Progenitor cell of endocrine pancreas (in vitro differentiated cells): ENCODE measurements at places on chromosomes 2 and 18. TPM values are rescaled to one million over a fixed set of nuclear protein-coding genes. Genes with fewer than 3 reads are reported as not detected.
A peak's percentile ranks its signal among the peaks of the same experiment; 100 is the strongest.

Gene FBXO15
- 2.7 and 4.3 TPM in 2 replicates for total RNA-seq

Gene LIPG
- total RNA-seq: 34.1 and 34.4 TPM in 2 replicates

Gene TRABD2A
- total RNA-seq: 1.4 and 2.0 TPM in 2 replicates

Gene IKZF2
- total RNA-seq: 21.3 and 21.9 TPM in 2 replicates

Gene NDUFAF7
- total RNA-seq: 27.6 and 36.2 TPM in 2 replicates

Gene ATL2
- total RNA-seq: 56.0 and 62.7 TPM in 2 replicates

Gene SERPINB4
- not detected in 2 replicates for total RNA-seq

Gene CNDP1
- total RNA-seq: 0.29 and 0.38 TPM in 2 replicates

Gene QPCT
- 2.7 TPM in 2 replicates for total RNA-seq

Gene SOS1
- total RNA-seq: 68.3 and 77.0 TPM in 2 replicates

Gene CNGA3
- 5.3 and 5.5 TPM in 2 replicates for total RNA-seq

Gene SIGLEC15
- not detected in 2 replicates for total RNA-seq

Gene KCNF1
- total RNA-seq: 0.55 and 0.71 TPM in 2 replicates

DNA sequence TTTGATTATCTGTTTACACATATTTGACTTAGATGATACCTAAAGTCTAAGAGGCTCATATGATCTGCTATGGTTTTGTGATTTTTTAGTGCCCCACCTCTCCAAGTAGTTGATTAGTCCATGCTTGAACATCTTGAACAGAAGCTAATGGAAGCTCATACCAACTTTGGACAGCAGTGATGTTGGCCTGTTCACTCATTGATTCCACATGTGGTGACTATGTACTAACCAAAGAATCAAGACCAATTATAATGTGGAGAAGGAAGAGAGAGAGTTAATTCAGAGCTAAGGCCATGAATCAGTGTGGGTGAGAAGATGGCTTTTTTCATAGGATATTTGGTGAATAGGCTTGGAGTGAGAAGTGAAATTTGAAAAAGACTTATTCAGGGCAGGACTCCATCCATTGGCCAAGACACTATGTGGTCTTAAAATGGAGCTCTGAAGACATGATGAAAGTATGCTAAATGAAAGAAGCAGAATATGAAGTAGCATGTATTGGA is 178.3 kb upstream of the TWIST2 start:
- DNase-seq: no peak

GRCh38 chr2:11342551-11343367 is 1.7 kb downstream of the ROCK2 start:
- DNase-seq: no peak

DNA sequence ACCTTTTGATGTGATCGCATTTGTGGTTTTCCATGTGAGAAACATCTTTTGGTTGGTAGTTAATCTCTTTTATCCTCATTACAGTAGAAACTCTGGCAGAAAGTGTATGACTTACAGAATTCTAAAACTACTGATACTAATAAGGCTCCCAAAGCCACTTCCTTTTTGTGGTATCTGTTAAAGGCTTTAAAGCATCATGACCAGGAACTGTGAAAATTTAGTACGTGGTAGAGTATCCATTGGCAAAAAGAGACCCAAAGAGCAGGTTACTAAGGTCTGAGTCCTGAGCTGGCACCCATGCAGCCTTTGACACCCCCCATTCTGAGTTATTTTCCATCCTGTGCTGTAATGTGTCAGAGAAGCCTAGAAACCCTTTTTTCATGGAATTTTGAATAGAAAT is 94.5 kb downstream of the DPP4 start:
- no peak for DNase-seq

DNA sequence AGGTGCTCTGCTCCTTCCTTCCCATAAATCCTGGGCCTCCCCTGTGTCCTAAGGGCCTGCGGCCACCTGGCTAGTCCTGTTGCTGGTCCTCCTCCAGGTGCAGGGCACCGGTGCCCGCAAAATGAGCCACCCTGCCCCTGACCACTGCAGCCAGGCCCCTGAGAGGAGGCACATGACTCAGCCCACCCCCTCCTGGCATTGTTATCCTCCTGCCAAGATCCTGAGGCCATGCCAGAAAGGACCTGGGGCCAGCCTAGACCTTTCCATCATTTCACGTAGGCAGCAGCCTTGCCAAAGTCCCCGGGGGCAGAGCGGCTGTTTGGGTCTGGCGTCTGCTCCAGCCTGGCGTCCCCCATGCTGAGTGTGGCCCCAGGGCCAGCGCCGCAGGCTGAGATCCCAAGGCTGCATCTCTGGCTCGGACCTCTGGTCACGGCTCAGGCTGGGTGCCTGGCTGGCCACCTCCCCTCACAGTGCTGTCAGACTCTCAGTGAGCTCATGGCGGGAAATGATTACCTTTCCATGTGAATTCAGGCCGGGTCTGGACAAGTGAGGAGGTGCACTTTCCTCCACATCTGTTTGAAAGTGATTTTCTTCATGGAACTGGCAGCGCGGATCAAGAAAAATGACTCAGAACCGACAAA is 81.0 kb downstream of the NDUFA10 start:
- DNase-seq: no peak

- DNase-seq: no peak
Observed at GRCh38 chr2:36140391-36140790, 215.2 kb upstream of the CRIM1 start.

- no peak for DNase-seq
Observed at GRCh38 chr2:10135296-10136089, 13.0 kb downstream of the RRM2 start.

DNA sequence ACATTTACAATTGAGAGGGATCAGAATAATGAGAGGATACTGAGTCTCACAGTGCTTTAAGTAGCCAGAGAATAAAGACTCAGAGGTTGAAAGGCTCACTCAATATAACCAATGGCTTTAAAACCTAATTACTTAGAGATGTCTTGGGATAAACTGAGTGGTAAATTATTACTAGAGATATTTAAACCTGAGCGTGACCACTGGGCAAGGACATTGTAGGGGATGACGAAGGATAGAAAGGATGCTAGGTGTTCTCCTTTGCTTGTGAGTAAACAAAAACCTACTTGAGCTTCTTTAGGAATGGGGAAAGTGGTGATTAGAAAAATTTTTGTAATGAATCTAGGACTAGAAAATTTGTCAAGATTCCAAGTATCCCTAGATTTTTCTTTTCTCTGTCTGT is 12.0 kb upstream of the SLC38A11 start:
- no peak for DNase-seq

DNA sequence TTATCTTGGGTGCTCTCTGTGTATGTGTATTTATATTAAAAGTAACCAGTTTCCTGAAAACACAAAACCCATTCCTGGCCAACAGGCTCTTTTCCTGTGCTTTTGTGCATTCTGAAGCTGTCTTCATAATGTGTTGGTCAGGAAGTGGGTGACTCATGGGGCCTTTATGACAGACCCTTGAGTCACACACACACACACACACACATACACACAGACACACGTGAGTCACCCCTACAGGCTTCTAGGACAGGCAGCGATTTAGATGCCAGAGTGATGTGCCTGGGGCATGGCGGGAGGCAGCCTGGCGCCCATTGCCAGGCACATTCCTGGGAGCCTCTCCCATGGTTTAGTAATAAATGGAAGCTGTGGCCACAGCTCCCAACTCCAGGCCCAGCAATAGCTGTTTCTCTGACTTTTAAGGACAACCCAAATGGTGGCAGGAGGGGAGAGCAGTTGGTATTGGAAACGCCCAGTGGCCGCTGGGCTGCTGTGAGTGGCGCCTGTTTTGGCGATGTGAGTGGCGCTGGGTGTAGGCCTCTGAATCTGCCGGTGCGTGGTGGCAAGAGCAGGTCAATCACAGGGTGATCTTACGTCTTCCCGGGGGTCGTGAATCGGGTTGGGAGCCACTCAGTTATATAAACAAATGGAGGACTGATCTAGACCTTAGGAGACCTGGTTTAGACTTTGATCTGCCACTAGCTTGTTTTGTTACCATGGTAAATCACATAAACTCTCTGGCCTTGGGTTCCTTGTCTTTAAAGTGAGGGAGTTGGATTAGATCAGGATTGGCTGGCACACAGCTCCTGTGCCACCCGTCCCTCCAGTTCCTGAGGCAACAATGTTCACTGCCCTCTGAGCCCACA is 150.7 kb upstream of the DLX2 start:
- DNase-seq: no peak

DNA sequence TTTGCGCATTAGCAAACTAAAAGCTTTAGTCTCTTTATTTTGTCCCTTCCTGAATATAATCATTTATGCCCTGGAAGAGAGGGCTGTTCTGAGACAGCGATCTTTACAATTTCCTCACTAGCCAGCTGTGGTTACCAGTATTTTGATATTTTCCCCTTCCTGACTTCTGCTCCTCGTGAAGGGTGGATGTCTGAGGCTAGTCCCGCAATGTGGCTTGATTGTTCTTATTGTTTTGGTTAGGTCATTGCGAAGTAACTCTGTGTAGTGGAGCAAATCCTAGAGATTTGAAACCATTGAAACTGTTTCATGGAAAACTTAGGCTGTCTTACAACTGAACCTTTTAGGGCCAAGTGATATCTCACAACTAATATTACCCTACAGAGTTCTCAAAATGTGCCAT is 2.4 kb downstream of the MRPL33 start:
- DNase-seq: no peak

GRCh38 chr2:86042256-86043168 is 63.2 kb downstream of the POLR1A start:
- no peak for DNase-seq

- no peak for DNase-seq
Observed at GRCh38 chr18:56935434-56936040, 211.3 kb upstream of the BOD1L2 start.

DNA sequence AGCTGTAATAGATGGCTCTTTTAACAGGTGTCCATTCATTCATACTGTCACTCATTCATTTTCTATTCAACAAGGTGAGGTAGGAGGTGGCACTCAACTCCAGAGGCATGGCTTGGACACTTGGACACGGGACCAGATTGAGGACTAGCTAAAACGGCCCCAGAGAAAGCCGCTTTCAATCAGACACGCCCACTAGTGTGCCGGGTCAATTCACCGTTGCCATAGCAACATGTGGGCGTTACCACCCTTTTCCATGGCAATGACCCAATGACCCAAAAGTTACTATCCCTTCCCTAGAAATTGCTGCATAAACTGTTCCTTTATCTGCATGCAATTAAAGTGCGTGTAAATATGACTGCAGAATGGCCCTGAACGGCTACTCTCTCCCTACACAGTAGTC is 49.2 kb upstream of the LGALSL start:
- DNase-seq: peak; percentile 23

DNA sequence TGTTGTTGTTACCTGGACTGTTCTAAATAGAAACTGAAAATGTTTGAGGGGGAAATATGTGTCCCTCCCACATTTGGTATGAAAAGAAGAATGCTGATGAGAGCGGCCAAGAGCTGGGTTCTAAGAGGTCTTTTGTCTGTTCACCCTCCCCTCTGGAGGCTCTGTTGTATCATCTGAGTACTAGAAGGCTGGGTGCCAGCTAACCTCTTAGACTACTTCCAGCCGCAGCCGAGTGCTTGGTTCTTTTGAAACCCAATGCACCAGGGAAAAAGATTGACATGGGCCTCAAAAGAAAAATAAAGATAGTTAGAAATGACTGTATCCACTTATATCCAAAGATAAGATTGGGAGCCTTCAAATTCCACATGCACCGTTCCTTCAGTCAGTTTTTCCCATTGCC is 255.9 kb downstream of the TXNL1 start:
- no peak for DNase-seq

DNA sequence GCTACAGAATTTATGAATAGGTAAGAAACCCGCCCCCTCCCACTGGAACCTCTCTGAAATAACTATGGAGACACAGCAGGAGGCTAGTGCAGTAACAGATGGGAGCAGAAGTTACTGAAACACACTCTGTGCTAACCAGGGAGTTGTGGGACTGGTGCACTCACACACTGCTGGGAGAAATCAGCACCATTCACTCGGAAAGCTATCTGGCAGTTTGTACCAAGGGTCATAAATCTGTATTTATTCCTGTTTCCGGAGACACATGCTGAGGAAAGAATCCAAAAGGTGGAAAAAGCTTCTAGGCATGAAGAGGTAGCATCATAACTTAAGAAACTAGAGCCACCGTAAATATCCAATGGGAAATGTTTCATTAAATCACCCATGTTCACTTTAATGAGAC is 39.9 kb downstream of the TGFA start:
- DNase-seq: no peak

GRCh38 chr18:75036917-75037688 is 171.8 kb downstream of the PTGR3 start:
- DNase-seq: no peak

DNA sequence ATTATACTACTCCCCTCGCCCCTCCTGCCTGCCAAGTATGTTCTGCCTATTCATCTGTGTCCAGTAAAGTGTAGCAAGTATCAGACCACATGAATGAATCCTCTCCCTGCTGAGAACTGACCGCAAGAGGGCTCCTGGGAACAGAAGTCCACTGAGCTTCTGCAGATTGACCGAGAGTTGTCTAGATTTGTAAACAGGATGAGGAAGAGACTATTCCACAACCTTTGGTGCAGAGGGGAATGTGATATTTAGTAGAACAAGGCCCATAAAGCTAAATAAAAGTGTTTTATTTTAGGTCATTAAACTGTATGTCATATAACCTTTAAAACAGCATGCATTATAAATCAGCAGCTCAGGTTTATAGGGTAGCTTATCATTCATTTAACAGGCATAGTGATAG is 377.0 kb downstream of the DCC start:
- no peak for DNase-seq

DNA sequence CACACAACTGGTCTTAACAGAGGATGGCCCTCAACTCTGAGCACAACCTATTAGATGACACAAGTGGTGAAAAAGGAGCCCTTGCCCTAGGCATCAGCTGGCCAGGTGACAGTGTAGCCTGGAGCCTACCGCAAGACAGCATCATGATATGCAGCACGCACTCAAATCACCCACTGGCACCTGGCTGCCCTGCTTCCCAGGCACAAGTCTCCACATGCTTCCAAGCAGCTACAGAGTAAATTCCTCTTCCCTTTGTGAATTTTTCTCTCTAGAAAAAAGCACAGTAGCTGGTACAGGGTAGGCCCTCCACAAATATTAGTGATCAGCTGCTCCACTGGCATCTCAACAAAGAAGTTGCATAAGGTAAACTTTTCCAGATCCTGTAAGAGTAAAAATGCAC is 6.0 kb downstream of the FBXO15 start:
- no peak for DNase-seq

DNA sequence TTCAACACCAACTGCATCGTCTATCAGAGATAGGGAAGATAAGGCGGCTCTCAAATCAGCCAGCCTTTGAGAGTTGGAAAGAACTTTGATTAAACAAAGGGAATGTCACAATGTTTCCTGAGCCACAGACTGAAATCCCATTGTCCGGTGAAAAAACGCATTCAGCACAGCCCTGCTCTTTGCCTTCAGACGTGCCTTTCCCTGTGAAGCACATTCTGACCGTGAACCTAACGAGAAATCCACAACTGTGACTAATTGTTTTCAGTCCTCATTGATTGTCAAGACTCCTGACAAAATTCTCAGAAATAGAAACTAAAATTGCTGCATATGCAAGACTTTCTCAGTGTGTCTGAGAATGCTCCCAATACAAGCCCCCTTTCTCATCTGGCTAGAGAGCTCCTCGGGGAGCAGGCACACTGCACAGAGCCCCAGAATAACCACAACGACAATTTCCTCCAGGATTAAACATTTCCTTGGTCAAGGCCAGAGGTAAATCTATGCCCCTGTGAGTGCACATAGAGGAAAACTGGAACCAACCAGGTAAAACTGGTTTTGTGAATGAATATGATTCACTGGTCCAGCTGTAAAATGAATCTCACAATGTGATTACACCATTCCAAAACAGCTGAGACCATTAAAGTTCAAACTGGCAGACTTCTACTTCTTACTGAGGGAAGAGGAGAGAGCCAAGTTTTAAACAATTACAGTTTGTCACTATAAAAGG is 561.9 kb upstream of the ID2 start:
- DNase-seq: no peak
